Endothelial cell (in vitro differentiated cells): ENCODE measurements at places on chromosomes 7 and 10. TPM values are rescaled to one million over a fixed set of nuclear protein-coding genes. Genes with fewer than 3 reads are reported as not detected.

DNA sequence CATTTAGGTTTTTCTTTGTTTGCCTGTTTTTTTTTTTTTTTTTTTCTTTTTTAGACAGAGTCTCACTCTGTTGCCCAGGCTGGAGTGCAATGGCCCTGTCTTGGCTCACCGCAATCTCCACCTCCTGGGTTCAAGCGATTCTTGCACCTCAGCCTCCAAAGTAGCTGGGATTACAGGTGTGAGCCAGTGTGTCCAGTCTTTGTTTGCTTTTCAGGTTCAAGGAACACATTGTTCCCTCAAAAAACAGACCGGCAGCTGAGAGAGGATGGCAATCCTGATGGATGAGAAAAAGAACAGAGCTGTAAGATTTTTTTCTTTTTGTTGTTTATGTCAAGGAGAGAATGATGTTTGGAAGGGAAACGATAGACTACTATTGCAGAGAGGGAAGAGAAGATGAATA lies 23.3 kb upstream of the RHOBTB1 start:
- no peaks in the 10 kb centered on the region for H3K36me3 ChIP-seq
- peaks cover 3% of the 10 kb centered on the region for H3K27me3 ChIP-seq
- H3K27ac ChIP-seq, result no peak overlapping the region

GRCh38 chr7:134462337-134462925 lies 3.5 kb upstream of the AKR1B1 start:
- H3K4me1 ChIP-seq, result peaks cover 3% of the 10 kb centered on the region
- H3K27ac ChIP-seq, result no peak overlapping the region
- no peak for DNase-seq
- no peaks in the 10 kb centered on the region for H3K27me3 ChIP-seq
- H3K4me3 ChIP-seq, result no peak overlapping the region
- no peaks in the 10 kb centered on the region for H3K36me3 ChIP-seq

The GARIN1A gene
- total RNA-seq, result 4.3 TPM

DNA sequence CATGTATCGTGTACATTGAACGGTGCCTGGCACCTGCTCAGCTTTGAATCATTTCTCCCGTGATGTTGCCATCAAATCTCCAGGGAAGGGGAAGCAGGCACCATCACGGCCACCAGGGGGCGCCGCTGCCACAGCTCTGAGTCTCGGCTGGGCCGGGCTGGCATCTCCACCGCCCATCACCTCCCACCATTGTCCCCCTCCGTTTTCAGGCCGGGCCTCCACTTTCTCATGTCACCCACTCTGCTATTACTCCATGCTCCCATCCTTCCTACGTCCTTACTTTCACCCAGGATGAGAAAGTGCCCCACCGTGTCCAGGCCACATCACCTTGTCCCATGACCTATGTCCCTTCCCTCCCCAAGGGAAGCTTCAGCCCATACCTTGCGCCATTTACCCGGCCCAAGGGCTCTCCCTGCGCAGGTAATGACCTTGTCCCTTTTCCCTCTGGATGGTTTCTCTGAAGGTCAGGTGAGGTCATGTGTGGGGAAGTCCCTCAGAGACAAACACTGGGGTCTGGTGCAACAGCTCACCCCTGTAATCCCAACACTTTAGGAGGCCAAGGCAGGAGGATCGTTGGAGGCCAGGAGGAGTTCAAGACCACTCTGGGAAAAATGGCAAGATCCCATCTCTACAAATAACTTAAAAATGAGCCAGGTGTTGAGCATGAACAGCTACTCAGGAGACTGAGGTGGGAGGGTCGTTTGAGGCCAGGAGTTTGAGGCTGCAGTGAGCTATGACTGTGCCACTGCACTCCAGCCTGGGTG lies 31.8 kb upstream of the OCM2 start:
- no peak overlapping the region for H3K27ac ChIP-seq
- H3K36me3 ChIP-seq, result no peaks in the 10 kb centered on the region
- no peak overlapping the region for H3K4me3 ChIP-seq
- no peaks in the 10 kb centered on the region for H3K4me1 ChIP-seq
- DNase-seq, result peak; percentile 92

The CTTNBP2 gene
- 24.4 TPM for total RNA-seq

- H3K27ac ChIP-seq, result no peak overlapping the region
- DNase-seq, result no peak
- no peaks in the 10 kb centered on the region for H3K4me1 ChIP-seq
- peaks cover 4% of the 10 kb centered on the region for H3K36me3 ChIP-seq
These were observed 149.2 kb downstream of the PRKAG2 start for GRCh38 chr7:151727579-151728285.

The AKR1C1 gene
- total RNA-seq, result 1.6 TPM

The PNLIPRP3 gene
- total RNA-seq, result not detected

GRCh38 chr10:61662794-61663259 lies at the start of gene CABCOCO1:
CABCOCO1 (plus strand) TSS chr10:61662929; CDS start chr10:61662973, 44 bp downstream.
- H3K27ac ChIP-seq, result no peak within 1 kb of the TSS
- H3K36me3 ChIP-seq, result no peaks in the 10 kb centered on the region
- no peaks in the 10 kb centered on the region for H3K27me3 ChIP-seq
- peak within 1 kb of the TSS; percentile 86 for H3K4me3 ChIP-seq

DNA sequence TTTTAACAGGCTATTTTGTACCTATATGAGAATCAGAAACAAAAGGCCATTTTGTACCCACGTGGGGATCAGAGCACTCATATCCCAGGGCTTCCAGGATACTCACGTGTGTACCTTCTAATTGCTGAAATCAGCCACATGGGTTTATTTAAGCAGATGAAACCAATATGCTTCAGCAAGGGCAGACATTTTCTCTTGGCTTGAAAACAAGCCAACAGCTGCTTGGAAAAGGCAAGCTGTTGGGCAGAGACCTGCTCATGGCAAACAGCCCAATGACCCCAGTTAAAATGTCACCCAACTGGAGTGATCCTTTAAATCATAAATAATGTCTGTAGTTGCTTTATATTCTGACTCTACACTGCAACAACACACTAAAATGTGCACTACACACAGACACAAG lies 26.5 kb upstream of the TOMM7 start:
- H3K36me3 ChIP-seq, result no peaks in the 10 kb centered on the region
- H3K4me1 ChIP-seq, result peaks cover 21% of the 10 kb centered on the region
- peaks cover 8% of the 10 kb centered on the region for H3K27me3 ChIP-seq
- no peak overlapping the region for H3K4me3 ChIP-seq
- no peak overlapping the region for H3K27ac ChIP-seq

The ANKRD7 gene
- 2.8 TPM for total RNA-seq

- H3K36me3 ChIP-seq, result no peaks in the 10 kb centered on the region
- DNase-seq, result no peak
- H3K4me3 ChIP-seq, result no peak overlapping the region
These were observed 108.9 kb upstream of the PDCD4 start for GRCh38 chr10:110762849-110763211.

DNA sequence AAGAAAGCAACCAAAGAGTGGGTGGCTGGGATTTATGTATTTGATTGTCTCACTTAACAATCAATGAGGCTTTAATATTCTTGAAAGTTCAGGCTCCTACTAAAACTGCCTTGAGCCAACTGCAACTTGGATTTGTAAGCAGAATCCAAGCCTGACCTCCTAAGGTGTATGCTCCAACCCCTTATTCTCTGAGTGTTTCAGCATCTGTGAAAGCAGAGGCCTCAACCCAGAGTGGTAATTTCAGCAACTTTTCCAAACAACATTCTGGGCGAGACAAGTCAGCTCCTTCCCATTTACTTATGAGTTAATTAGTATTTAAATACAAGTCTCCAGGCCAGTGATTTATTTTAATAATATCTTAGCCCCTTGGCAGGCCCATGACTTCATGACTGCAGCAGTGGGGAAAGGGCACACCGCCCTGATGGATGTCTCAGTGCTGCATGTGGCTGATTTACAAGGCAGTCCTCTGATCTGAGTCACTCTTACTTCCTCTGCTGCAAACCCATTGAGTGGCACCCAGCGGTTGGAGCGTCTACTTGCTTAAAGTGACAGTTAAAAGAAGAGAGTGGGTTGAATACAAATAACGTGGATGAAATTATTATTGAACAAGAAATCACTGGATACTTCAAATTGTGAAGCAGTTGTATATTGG lies 209.1 kb downstream of the TRIL start:
- no peaks in the 10 kb centered on the region for H3K27me3 ChIP-seq
- H3K27ac ChIP-seq, result no peak overlapping the region
- peaks cover 2% of the 10 kb centered on the region for H3K4me1 ChIP-seq
- DNase-seq, result no peak
- H3K4me3 ChIP-seq, result no peak overlapping the region

The PRTFDC1 gene
- total RNA-seq, result 17.5 TPM

The NSUN6 gene
- 11.6 TPM for total RNA-seq

DNA sequence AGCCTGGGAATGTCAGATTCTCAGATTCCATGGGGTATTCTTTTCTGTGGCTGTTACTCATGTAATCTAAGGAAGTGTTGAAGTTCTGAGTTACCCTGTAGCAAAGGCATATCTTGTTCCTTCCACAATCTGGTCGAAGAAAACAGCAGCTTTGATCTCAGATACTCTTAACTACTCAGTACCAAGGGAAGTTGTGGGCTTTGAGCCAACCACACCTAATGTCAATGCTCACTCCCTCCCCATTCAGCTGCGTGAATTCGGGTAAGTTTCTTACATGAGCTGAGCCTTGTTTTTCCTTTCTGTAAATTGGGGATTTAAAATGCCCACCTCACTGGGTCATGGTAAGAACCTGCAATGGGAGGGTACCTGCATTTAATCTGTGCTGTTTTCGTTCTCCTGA lies 52.5 kb downstream of the PTPRN2 start:
- no peaks in the 10 kb centered on the region for H3K4me1 ChIP-seq
- peaks cover 19% of the 10 kb centered on the region for H3K36me3 ChIP-seq
- H3K27me3 ChIP-seq, result peaks cover 6% of the 10 kb centered on the region

The PPP1R3C gene
- 0.31 TPM for total RNA-seq

DNA sequence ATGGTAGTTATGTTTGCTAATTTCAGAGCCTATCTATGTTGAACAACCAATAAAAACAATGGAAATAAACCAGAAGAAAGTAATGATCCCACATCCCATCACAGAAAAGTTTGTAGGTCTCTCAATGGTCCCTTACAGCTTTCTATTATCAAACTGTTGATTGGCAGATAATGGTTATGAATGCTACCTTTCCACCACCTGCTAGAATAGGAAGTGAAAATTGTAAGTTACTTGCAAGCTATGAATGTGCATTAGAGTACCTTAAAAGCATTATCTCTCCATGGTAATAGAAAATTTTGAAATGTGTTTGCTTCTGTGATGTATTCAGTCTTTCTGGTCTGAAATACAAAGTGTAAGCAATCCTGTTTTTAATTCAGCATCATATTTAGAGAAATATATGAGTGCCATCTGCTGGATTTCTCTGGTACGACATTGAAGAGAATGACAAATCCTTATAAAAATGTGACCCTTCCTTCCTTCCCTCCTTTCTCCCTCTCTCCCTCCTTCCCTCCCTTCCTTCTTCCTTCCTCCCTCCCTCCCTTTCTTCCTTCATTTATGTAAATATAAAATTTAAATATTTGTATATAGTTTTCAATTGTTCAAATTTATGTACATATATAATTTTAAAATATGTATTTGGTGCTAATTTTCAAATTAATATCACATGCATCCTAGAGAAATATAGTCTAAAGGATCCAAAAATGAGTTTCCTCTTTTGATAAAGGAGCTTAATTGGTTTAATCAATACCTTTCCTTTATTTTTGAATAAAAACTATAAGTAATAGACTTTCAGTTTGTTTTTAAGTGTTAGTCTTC lies 41.4 kb upstream of the PNLIPRP3 start:
- no peaks in the 10 kb centered on the region for H3K4me1 ChIP-seq
- no peak overlapping the region for H3K27ac ChIP-seq
- no peaks in the 10 kb centered on the region for H3K36me3 ChIP-seq
- no peak overlapping the region for H3K4me3 ChIP-seq

DNA sequence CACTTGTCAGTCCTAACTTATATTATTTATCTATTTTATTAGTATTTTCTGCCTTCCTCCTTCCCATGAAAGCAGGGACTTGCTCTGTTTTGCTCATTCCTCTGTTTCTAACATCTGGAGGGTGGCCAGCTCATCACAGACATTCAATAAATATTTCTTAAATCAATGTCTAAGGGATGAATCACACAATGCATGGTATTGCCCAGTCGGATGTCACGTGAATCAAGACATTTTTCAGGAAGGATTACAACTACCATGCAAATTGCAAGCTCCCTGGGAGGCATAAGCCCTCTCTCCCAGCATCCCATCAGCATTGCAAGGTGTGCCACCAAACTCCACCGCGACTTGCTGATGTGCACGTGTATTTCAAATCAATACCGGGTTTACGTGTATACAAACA lies 146.6 kb upstream of the RNF32 start:
- no peaks in the 10 kb centered on the region for H3K36me3 ChIP-seq
- DNase-seq, result no peak
- H3K27me3 ChIP-seq, result no peaks in the 10 kb centered on the region

GRCh38 chr10:125868372-125868975 lies 12.6 kb downstream of the DHX32 start:
- no peaks in the 10 kb centered on the region for H3K4me1 ChIP-seq
- DNase-seq, result peak; percentile 36
- peaks cover 13% of the 10 kb centered on the region for H3K36me3 ChIP-seq
- no peak overlapping the region for H3K27ac ChIP-seq
- no peak overlapping the region for H3K4me3 ChIP-seq
- H3K27me3 ChIP-seq, result peaks cover 2% of the 10 kb centered on the region

The CLDN3 gene
- total RNA-seq, result 0.36 TPM

GRCh38 chr10:43124094-43124521 lies 14.1 kb upstream of the CSGALNACT2 start:
- no peak for DNase-seq
- H3K36me3 ChIP-seq, result no peaks in the 10 kb centered on the region
- H3K27ac ChIP-seq, result no peak overlapping the region
- H3K27me3 ChIP-seq, result peaks cover 9% of the 10 kb centered on the region
- H3K4me3 ChIP-seq, result no peak overlapping the region

The AKR1C2 gene
- not detected for total RNA-seq

DNA sequence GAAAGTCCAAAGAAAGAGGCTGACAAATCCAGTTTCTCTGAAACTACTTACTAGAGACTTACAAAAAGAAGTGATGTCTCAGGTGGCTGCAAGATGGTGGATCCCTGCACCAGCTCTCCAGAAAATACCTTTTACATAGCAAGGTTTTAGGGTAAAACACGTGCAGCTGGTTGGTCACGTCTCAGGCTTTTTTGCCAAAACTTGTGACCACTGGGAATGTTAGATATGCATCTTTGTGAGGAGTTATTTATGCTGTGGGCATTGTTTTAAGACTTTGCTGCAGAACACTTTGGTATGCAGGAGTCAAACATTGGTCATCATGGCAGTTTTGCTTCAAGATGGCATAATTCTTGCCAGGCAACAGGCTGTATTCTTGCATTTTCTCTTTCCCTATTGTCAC lies 1352.8 kb downstream of the REEP3 start:
- no peak overlapping the region for H3K4me3 ChIP-seq
- no peak for DNase-seq
- H3K27me3 ChIP-seq, result no peaks in the 10 kb centered on the region
- H3K36me3 ChIP-seq, result no peaks in the 10 kb centered on the region
- H3K27ac ChIP-seq, result no peak overlapping the region

GRCh38 chr7:8056439-8056838 lies 87.8 kb downstream of the GLCCI1 start:
- H3K4me1 ChIP-seq, result peaks cover 5% of the 10 kb centered on the region
- H3K4me3 ChIP-seq, result no peak overlapping the region
- no peaks in the 10 kb centered on the region for H3K36me3 ChIP-seq

DNA sequence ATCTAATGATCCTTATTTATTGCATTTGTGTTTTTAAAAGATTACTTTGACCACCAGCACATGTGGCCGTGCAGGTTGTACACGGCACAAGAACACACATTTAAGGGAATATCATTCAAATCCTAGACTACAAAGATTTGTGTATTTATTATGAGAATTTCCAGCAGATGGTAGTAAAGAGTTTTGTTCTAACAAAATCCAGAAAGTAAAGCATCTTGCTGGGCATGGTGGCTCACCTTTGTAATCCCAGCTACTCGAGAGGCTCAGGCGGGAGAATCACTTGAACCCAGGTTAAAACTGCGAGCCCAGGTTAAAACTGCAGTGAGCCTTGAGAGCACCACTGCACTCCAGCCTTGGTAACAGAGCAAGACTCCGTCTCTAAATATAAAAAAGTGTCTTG lies 31.5 kb downstream of the MACROH2A2 start:
- peaks cover 5% of the 10 kb centered on the region for H3K27me3 ChIP-seq
- peaks cover 24% of the 10 kb centered on the region for H3K36me3 ChIP-seq
- DNase-seq, result no peak

The LRRC4 gene
- total RNA-seq, result 297 TPM
